ENCODE measurements at places on chromosomes 11 and 22.

GRCh38 chr11:119701591-119702549, 27.1 kb downstream of the NECTIN1 start:
- DNase-seq, result peak; percentile 48

DNA sequence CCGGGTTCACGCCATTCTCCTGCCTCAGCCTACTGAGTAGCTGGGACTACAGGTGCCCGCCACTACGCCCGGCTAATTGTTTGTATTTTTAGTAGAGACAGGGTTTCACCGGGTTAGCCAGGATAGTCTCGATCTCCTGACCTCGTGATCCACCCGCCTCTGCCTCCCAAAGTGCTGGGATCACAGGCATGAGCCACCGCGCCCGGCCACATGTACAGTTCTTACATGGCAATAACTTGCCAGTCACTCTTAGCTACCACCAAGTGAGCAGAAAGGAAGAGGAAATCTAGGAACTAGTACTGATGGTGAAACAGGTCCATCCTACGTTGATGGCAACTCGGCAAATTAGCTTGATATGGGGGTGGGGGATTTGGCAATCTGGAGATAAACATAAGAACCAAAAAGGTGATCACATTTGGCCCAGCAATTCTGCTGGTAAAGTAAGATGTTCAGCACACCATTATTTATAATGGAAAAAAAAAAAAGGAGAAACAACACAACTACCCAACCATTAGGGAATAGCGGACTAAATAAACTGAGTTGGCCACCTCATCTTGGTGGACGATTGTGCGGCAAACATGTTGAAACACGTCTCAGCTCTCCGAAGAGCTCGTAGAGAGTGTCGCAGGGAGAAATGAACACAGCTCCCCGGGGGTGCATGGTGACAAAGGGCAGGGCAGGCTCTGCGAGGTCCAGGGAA, 5.3 kb downstream of the NLRP6 start:
- no peak for DNase-seq

GRCh38 chr11:83569134-83569805, 283.1 kb upstream of the CCDC90B start:
- no peak for DNase-seq

- no peak for DNase-seq
Measured at GRCh38 chr11:20388096-20389055, 860 bp downstream of the PRMT3 start.

- no peak for DNase-seq
Measured at GRCh38 chr11:120564573-120565311, 53.2 kb downstream of the GRIK4 start.

- peak; percentile 99 for DNase-seq
Measured at GRCh38 chr22:27212617-27213177, 555.3 kb downstream of the MIAT start.

DNA sequence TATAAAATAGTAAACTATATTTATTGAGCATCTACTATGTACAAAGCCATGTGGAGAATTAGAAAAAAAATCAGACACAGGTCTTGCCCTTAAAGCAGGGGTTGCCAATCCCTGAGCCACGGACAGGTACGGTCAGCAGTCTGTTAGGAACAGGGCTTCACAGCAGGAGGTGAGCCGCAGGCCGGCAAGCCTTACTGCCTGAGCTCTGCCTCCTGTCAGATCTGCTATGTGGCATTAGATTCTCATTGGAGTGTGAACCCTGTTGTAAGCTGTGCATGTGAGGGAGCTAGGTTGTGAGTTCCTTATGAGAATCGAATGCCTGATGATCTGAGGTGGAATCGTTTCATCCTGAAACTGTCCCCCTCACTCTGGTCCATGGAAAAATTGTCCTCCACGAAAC, 2.1 kb upstream of the RAG2 start:
- no peak for DNase-seq

- no peak for DNase-seq
Measured at GRCh38 chr11:103863497-103863896, 172.9 kb upstream of the DDI1 start.

GRCh38 chr22:23503142-23503541, 76.9 kb downstream of the IGLL1 start:
- DNase-seq, result no peak

DNA sequence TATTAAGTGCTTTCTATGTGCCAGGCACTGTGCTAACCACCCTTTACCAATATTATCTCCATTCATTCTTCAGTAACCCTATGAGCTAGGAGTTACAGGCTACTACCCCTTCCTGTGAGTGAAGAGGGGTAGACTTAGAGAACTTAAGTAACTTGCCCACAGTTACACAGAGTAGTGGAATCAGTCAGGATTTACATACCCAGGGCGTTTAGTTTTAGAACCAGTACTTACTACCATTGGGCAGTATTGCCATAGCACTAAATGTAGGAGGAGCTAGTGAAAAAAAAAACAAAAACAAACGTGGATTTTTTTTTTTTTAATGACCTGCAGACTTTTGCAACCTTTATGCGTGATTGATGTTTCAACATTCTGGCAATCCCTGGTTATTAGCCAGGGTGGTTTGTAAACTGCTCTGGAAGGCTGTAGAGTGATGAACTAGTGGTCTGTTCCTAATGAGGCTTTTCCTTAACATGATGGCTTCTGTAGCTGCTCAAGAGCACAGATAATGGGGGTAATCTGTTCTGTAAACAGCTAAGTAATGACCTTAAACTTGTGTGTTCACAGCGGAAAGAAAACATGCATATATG, 11.4 kb downstream of the TBCEL start:
- no peak for DNase-seq

- DNase-seq, result no peak
Measured at GRCh38 chr11:45173064-45173463, 26.6 kb downstream of the PRDM11 start.
